ENCODE measurements at places on chromosomes 3 and 15.

GRCh38 chr3:64625381-64625780 is 62.4 kb downstream of the ADAMTS9 start:
- DNase-seq, result no peak

DNA sequence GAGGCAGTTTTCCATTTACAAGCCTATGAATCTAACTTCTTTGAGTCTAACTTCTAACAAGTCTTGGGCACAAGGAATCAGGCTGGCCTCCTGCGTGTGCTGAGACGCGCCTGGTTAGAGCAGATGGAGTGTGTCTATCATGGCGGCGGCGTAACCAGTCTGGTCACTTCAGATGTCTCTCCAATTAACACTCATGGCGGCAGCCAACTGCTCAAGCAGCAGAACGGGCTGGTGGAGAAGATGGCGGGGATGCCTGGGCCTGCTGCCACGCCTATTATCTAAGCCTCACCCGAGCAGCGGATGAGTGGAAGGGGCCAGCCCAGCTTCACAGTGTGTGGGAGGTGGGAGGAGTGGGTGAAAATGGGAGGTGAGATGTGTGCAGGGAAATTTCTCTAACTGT is 246.4 kb upstream of the TPRG1 start:
- no peak for DNase-seq

DNA sequence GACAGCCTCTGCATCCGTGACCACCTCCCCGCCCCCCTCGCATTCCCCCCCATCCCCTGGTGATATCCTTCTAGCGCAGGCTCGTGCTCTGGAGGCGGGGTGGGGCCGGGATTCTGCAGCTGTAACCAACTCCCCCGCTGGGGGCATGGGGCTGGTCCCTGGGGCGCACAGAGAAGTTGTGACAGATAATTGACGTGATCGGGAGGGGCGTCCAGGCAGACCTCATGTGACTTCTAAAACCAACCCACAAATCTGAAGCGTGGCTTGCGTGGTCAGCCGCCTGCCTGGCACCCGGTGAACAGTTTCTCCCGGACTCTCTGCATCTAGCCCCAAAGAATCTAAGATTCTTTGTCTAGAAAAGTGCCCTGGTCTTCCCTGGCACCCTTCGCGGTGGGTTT is 100.6 kb upstream of the IGF1R start:
- no peak for DNase-seq

DNA sequence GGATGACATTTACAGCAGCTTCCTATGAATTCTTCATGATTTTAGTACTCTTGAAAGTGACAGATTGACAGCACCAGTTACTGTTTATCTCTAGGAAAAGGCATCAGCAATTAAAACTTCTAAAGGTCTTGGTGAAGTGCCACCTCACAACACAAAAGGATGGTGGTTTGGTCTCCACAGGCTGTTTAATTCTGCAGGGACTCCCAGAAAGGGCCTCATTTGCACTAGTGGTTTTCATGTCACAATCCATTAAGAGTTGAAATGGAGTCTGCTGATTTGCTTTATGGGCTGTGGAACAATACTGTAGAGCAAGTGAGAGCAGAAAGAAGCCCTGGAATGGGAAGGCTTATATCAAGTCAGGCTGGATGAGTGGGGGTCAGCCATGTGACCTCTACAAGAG is 225.3 kb upstream of the KCNMB2 start:
- no peak for DNase-seq

DNA sequence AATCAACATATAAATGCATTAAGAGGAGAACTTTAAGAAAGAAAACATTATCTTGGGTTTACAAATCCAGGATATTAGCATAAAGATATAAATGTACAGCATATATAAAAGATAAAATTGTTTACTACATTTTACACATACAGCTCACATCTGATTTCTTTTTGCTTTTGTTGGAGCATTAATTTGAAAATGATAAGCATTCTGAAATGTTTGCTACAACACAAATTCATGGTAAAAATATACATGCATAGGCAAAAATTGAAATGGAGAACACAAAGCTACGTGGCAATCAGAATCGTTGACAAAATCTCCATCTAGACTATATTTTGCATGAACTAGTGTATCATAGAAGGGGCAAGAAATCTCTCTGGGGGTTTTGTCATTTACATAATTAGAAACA is 159.1 kb downstream of the TIGIT start:
- no peak for DNase-seq
